ENCODE measurements at places on chromosomes 4 and X.

- no peak for DNase-seq
These were observed 41.3 kb upstream of the ASMTL start for GRCh38 chrX:1493877-1494510.

GRCh38 chr4:60913002-60913401 lies 287.1 kb upstream of the ADGRL3 start:
- DNase-seq = no peak

DNA sequence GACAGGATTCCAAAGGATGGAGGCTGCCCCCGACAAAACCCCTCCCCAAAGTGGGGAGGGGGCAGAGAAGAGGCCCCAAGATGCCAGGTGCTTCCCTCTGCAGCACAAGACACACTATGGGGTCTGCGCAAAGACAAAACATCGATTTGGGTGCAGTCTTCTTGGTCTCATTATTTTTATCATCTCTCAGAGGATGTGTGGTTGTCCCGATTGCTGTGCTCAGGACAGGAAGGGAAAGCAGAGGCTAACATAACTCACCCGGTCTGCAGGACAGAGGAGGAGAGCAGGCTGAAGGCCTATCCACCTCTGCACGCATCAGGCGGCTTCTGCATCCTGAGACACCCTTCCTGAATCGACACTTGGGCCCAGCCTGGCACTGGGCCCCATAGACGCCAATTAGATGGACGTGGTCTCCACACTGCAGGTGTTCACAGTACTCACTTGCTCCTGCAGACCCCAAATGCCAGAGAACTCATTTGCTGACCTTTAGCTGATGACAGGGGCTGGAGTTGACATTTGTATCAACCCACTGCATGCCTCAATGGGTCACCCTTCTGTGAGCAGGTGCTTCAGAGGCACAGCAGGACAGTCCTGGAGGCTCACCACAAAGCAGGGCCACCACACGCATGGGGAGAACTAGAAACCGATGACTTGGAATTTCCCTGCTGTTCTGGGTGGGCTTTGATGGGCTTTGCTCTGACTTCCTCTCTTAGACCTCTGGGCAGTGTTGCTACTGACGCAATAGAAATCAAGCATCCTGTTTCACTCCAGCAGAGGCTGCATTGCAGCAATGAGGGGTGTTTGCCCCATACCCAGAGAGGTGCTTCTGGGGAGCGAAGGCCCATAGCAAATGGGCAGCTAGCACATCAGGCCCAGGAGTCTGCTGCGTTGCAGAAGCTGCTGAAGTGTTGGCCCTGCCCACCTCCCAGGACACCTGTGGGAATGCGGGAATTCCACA lies 96.3 kb upstream of the ENPP6 start:
- no peak for DNase-seq

- no peak for DNase-seq
These were observed 44.9 kb downstream of the ANAPC4 start for GRCh38 chr4:25421816-25422525.

GRCh38 chr4:152171556-152171955 lies 364.3 kb downstream of the FBXW7 start:
- DNase-seq = no peak

DNA sequence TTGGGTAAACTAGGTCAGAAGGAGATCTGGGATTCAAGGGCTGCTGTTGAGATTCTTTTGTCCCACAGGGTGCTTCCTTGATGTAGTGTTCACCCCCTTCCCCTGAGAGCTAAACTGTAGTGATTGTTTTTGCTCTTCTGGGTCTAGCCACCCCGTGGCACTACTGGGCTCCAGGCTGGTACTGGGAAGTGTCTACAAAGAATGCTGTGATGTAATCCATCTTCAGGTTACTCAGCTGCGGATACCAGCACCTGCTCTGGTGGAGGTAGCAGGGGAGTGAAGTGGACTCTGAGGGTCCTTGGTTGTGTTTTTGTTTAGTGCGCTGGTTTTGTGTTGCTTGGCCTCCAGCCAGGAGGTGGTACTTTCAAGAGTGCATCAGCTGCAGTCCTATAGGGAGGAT lies 365.5 kb downstream of the ZNF674 start:
- no peak for DNase-seq

GRCh38 chr4:82561786-82562563 lies at the start of gene TMEM150C:
Gene TMEM150C (minus strand): TSS chr4:82561988. CDS start chr4:82504657, 57,331 bp downstream.
- DNase-seq = no peak

DNA sequence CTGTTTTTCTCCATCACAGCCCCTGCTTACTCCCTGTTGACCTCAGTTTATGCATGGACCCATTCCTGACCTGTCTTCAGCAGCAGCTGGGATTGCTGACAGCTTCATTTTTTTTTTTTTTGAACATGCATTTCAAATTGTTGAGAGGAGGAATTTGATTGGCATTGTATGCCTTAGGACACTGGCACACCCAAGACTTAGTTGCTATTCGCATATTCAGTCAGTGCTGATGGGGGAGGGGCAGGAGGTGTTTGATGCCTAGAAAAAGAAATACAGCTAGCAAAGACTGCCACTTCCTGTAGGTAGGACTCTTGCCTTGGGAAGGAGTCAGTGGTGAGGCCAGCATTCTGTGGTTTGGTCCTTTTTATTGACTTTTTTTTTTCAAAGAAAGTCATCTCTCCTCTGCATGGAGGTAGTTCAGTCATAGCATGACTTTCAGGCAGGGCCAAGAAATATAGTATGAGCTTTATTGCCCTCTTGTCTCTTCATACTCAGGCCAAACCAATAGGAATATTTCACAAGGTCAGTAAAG lies 33.6 kb upstream of the XK start:
- DNase-seq = no peak

DNA sequence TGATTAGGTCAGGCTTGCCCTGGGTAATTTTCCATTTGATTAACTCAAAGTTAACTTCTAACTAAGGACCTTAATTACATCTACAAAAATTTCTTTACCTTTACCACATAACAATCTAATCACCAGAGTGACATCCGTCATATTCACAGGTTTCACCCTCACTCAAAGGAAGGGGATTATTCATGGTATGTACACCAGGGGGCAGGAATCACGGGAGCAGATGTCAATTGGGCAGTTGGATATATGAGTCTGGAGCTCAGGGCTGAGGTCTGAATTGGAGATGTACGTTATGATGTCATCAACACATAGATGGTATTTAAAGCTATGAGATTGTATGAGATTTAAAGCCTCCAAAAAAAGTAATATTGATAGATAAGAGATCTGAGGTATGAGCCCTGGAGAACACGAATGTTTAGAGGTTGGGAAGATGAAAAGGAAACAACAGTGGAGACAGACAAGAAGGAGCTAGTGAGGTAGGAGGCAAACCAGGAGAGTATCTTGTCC lies 52.9 kb downstream of the PGRMC1 start:
- no peak for DNase-seq

GRCh38 chrX:12950851-12951594 lies 23.9 kb upstream of the TMSB4X start:
- DNase-seq = peak; percentile 56

DNA sequence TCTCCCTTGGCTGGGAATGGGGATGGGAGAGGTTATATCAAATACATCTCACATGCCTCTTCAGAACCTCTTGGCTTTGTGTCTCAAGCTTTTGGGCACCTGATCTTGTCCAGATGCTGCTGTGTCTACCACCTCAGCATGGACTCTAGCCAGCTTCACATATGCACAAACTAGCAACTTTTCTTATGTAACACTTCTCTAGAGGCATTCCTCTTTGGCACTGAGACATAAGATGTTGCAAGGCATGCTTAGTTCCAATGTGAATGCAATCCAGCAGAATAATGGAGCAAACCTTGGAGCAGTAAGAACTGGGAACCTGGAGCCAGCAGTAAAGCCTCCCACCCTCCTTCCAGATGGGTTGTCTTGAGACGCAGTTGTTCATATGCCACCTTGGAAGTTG lies 113.4 kb upstream of the TMEM47 start:
- DNase-seq = no peak

DNA sequence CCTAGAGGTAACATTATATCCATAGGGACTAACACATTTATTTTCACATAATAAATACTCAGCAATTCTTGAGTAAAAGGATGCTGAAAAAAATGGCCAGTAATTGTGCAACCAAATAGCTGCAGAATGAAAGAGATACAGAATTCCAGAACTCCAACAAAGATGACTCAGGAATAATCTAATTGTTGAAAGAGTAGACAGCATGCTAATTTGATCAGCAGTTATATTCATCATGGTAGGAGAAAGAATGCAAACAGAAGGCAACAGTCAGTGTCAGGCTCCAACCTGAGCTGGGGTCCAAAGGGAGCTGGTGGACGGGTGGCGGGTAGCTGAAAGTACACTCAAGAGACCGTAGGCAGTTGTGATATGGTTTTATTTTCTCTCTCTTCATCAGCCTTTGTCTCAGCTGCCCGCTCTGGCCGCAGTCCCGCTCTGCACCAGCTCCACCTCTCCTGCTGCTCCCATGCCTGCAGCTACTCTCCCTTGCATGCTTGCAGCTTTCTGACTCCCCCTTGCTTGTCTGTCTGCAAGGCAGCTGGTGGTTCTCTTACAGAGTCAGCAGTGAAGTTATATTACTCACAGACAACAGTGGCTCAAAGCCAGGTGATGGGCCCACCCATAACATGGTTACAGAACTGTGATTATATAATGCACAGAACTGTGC lies 1150.1 kb downstream of the STIM2 start:
- no peak for DNase-seq

- no peak for DNase-seq
These were observed 857.5 kb upstream of the FTHL17 start for GRCh38 chrX:31929366-31929765.

DNA sequence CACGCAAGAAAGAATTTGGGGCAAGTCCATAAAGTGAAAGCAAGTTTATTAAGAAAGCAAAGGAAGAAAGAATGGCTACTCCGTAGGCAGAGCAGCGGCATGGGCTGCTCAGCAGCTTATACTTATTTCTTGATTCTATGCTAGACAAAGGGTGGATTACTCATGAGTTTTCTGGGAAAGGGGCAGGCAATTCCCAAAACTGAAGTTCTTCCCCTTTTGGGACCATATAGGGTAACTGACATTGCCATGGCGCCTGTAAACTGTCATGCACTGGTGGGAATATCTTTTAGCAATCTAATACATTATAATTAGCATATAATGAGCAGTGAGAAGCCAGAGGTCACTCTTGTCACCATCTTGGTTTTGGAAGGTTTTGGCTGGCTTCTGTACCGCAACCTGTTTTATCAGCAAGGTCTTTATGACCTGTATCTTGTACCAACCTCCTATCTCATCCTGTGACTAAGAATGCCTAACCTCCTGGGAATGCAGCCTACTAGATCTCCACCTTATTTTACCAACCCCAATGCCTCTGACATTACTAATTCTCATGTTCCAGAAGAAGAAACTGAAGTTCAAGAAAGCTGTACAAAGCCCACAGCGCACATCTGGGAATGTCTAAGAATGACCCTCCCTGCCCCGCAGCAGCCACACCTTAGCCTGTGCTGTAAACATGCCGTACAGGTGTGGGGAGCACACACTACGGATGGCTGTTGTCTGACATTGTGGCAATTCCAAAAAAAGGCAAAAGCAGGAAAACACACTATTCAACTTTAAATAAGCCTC lies 18.6 kb downstream of the RXFP1 start:
- no peak for DNase-seq

- no peak for DNase-seq
These were observed at the start of gene BTK for GRCh38 chrX:101385795-101386541. Gene BTK (minus strand): TSS chrX:101386191. CDS start chrX:101375284, 10,907 bp downstream.

GRCh38 chrX:30814978-30815377 lies 74.1 kb downstream of the TAB3 start:
- DNase-seq = no peak

- no peak for DNase-seq
These were observed 6.3 kb upstream of the SGMS2 start for GRCh38 chr4:107818301-107818910.

Data from effector memory CD4-positive, alpha-beta T cell (primary cell).